ENCODE measurements at places on chromosomes 6 and 20.
A peak's percentile ranks its signal among the peaks of the same experiment; 100 is the strongest.

DNA sequence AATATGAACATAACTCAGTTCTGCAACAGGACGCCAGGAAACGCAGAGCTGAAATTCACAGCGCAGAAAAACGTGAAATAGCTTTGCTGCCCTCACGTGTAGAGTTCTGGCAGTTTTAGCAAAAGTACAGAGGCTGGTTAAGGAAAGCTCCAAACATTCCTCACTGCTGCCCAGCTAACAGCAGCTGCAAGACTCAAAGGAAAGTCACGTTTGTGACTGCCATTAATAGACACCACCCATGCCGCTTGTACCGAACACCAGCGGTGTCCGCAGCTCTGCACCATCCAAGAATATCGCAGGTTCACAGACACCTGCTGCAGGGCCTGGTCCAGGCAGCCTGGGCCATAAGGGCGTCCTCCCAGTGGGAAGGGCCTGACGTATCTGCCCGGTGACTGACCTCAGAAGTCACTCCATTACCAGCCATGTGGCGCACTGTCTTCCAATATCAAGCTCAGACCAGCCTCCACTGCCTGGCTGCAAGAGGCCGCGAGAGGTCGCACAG is 61.4 kb downstream of the WDR27 start:
- H3K4me1 ChIP-seq, result no peaks in the 10 kb centered on the region
- peaks cover 6% of the 10 kb centered on the region for H3K36me3 ChIP-seq
- DNase-seq, result no peak
- no peaks in the 10 kb centered on the region for H3K27me3 ChIP-seq
- H3K4me3 ChIP-seq, result no peak overlapping the region

GRCh38 chr6:148509119-148509799 is 166.6 kb downstream of the SASH1 start:
- H3K36me3 ChIP-seq, result no peaks in the 10 kb centered on the region
- no peak overlapping the region for H3K27ac ChIP-seq
- H3K4me1 ChIP-seq, result peaks cover 1% of the 10 kb centered on the region
- H3K27me3 ChIP-seq, result peaks cover 34% of the 10 kb centered on the region
- H3K4me3 ChIP-seq, result no peak overlapping the region
- no peak for DNase-seq

GRCh38 chr20:21125849-21126580 is at the start of gene KIZ:
KIZ (plus strand) TSS chr20:21126082; CDS start chr20:21126116, 34 bp downstream.
- H3K4me1 ChIP-seq, result peaks cover 18% of the 10 kb centered on the region
- H3K4me3 ChIP-seq, result peak within 1 kb of the TSS; percentile 81
- H3K27ac ChIP-seq, result peak within 1 kb of the TSS; percentile 69
- peaks cover 3% of the 10 kb centered on the region for H3K27me3 ChIP-seq
- peak; percentile 98 for DNase-seq

DNA sequence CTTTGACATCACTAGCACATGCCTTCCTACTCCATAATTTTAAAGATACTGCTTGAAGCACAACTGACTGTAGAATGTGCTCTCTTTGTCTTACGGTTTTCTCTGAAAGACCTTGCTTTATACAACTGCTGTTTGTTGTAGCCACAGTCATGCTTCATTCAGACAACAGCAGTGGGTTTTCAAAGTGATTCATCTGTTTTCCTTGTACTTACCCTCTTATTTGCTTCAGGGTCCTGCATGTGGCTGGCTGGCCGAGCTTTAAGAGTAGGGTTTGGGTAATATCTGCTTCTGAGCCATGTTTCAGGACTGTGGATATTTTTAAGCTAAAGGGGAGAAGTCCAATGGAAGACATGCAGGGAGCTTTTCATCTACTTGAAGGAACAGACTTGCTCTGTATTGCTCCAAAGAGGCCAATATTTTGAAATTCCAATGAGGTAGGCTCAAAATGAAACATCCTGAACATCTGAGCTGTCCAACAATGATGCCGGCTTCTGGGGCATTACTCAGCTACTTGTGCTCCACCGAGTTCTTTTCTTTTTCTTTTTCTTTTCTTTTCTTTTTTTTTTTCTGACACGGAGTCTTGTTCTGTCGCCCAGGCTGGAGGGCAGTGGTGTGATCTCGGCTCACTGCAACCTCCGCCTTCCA is 160.2 kb upstream of the SGK1 start:
- H3K4me1 ChIP-seq, result peaks cover 2% of the 10 kb centered on the region
- H3K27me3 ChIP-seq, result no peaks in the 10 kb centered on the region
- no peak overlapping the region for H3K27ac ChIP-seq
- H3K4me3 ChIP-seq, result no peak overlapping the region
- no peak for DNase-seq

DNA sequence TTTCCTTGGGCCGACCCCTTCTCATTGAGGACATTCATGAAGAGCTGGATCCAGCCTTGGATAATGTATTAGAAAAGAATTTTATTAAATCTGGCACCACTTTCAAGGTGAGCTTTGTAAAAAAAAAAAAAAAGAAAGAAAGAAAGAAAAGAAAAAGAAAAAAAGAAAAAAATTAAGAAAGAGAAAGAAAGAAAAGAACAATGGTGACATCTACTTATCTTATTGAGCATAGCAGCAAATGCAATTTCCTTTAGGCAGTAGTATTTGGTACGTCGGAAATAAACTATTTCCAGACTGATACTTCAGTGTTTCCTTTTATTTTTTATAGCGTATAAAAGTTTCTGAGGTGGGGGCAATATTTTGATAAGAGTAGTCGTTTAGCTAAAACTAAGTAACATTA is 119.0 kb upstream of the GLP1R start:
- H3K36me3 ChIP-seq, result no peaks in the 10 kb centered on the region
- DNase-seq, result no peak
- no peak overlapping the region for H3K27ac ChIP-seq
- no peak overlapping the region for H3K4me3 ChIP-seq

GRCh38 chr20:62662422-62662821 is 20.1 kb downstream of the SLCO4A1 start:
- H3K27ac ChIP-seq, result no peak overlapping the region
- no peak overlapping the region for H3K4me3 ChIP-seq
- H3K4me1 ChIP-seq, result no peaks in the 10 kb centered on the region
- DNase-seq, result no peak

DNA sequence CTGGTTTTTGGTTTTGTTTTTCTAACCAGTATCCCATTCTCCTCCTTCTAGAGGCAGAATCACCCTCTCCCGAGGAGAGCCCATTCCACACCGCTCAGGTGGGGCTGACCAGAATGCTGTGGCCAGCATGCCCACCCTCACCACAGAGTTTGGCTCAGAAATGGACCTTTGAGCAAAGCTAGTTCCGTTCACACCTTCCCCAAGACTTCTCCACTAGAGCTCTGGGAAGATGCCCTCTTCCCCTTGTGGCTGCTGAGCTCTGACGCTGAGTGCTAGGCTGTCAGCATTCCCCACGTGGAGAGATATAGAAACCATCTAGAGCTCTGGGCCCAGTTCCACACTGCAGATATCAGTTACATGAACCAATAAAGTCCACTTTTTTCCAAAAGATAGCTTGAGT is 7.9 kb downstream of the GPLD1 start:
- no peak overlapping the region for H3K4me3 ChIP-seq
- DNase-seq, result no peak
- no peak overlapping the region for H3K27ac ChIP-seq
- no peaks in the 10 kb centered on the region for H3K4me1 ChIP-seq

DNA sequence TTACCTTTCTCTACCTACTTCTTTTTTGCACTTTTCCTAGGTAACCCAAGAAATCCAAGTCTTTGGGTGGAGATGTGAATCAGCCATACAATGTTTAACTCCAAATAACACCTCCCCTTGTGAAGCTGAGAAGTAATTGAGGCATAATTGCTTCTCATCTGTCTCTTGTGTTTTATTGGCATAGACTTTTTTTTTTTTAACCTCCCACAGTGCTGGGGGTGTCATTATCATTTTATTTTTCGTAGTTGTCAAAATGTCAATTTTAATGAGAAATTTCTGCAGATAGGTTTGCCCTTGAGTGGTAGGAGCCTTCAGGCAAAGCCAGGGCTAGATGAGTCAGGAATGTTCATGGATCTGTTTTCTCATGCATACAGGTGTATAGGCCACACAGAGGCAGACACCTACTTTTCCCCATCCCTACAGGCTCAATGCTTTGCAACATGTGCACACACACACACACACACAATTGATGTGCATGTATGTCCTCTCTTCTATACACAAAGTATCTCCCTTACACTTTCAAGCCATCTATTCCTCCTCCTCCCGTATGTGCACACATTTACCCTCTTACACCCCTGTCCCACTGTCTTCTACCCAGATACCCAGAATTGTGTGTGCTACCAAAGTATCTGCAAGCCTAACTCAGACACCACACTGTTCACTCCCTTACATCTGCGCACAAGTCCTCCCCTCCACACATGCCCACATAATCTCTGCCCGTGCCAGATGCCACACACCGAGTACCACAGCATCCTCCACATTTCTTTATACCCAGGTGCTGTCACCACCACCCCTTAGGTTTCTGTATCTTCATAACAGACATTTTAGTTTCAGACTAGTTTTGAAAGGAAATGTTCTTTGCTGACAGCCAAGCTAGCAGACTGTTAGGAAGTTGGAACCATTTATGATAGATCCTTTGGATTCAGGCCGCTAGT is 22.0 kb downstream of the RALY start:
- peak; percentile 27 for DNase-seq
- no peaks in the 10 kb centered on the region for H3K27me3 ChIP-seq
- H3K4me3 ChIP-seq, result no peak overlapping the region
- no peak overlapping the region for H3K27ac ChIP-seq

DNA sequence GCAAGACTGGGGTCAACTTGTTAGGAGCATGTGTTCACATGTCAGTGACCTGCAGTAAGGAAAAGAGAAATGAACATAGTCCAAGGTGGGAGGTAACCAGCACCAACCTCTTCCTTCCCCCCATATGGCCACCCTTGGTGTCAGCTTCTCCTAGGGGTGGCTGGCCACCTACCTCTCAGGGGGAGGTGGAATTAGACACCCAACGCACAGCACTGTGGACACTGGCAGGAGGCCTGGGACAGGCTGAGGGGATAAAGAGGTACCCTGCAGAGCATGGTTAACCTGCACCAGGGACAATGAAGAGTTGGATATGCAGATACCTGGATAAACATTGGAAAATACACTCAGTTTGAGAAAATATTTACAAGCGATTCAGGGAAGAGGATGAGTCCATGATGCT is 84.5 kb downstream of the IYD start:
- no peaks in the 10 kb centered on the region for H3K4me1 ChIP-seq
- no peak for DNase-seq
- no peaks in the 10 kb centered on the region for H3K36me3 ChIP-seq
- H3K27me3 ChIP-seq, result peaks cover 5% of the 10 kb centered on the region
- no peak overlapping the region for H3K27ac ChIP-seq

- H3K4me3 ChIP-seq, result no peak overlapping the region
- no peak for DNase-seq
- no peak overlapping the region for H3K27ac ChIP-seq
These were observed 706.9 kb downstream of the PTPRT start for GRCh38 chr20:42482808-42483207.

DNA sequence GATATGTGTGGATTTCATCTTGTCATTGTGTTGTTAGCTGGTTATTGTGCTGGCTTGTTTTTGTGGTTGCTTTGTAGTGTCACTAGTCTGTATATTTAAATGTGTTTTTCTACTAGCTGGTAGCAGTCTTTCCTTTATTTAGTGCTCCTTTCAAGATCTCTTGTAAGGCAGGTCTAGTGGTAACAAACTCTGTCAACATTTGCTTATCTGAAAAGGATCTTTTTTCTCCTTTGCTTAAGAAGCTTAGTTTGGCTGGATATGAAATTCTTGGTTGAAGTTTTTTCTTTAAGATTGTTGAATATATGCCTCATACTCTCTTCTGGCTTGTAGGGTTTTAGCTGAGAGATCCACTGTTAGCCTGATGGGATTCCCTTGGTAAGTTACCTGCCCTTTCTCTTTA is 32.7 kb upstream of the TFB1M start:
- peaks cover 8% of the 10 kb centered on the region for H3K36me3 ChIP-seq
- DNase-seq, result no peak
- no peak overlapping the region for H3K27ac ChIP-seq

- H3K4me3 ChIP-seq, result no peak overlapping the region
- no peaks in the 10 kb centered on the region for H3K4me1 ChIP-seq
- H3K27me3 ChIP-seq, result no peaks in the 10 kb centered on the region
- no peak for DNase-seq
- no peaks in the 10 kb centered on the region for H3K36me3 ChIP-seq
These were observed 467.1 kb downstream of the HDGFL1 start for GRCh38 chr6:23036406-23036983.

GRCh38 chr6:6943421-6943820 is 164.3 kb upstream of the RREB1 start:
- no peak overlapping the region for H3K27ac ChIP-seq
- peaks cover 4% of the 10 kb centered on the region for H3K4me1 ChIP-seq
- no peak overlapping the region for H3K4me3 ChIP-seq

- H3K27ac ChIP-seq, result no peak overlapping the region
- no peaks in the 10 kb centered on the region for H3K36me3 ChIP-seq
- no peak for DNase-seq
- H3K27me3 ChIP-seq, result peaks cover 3% of the 10 kb centered on the region
- no peak overlapping the region for H3K4me3 ChIP-seq
These were observed 113.1 kb downstream of the SOBP start for GRCh38 chr6:107603006-107603370.

DNA sequence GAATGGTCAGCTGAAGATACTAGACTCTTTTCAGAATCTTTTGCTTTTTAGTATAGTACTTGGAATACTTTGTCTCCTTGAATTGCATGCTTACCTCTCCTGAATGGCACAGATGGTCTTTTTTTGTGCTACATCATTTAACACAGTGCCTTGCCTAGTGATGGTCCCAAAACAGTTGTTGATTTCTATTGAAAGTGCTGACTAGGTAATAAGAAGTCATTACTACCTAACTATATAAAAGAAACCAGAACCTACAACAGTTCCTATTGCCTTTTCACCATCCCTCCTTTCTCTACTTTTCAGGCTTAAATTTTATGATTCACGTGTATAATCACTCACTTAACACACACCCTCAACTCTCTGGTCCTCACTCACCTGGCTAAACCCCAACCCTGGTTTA is 64.6 kb upstream of the PRND start:
- H3K36me3 ChIP-seq, result no peaks in the 10 kb centered on the region
- no peak overlapping the region for H3K4me3 ChIP-seq

DNA sequence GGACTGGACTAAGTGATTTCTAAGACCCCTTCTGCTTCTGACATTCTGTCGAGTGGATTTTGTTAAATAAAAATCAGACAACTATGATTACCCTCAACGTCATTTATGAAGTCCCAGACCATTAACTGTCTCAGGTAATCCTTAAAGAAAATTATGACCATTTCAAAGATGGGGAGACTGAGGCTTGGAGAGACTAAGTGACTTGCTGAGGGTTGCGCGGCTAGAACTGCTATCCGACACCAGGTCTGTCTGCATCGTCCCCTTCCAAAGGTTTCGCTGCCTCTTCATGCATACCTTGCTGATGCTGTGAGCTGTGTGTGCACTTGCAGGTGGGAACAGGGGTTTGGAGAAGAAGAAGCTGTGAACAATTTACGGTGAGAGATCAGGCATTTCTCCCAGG is 3.1 kb downstream of the SNPH start:
- H3K27ac ChIP-seq, result no peak overlapping the region
- H3K4me1 ChIP-seq, result peaks cover 33% of the 10 kb centered on the region
- H3K36me3 ChIP-seq, result no peaks in the 10 kb centered on the region
- H3K27me3 ChIP-seq, result no peaks in the 10 kb centered on the region
- no peak for DNase-seq

Data from activated CD4-positive, alpha-beta memory T cell treated with anti-CD3 and anti-CD28 coated beads for 36 hours (primary cell).